ENCODE measurements at places on chromosomes 6 and 20.

- DNase-seq = no peak
Measured at GRCh38 chr20:2365666-2366065, 15.0 kb upstream of the TGM6 start.

- no peak for DNase-seq
Measured at GRCh38 chr20:361561-361960, 14.7 kb downstream of the NRSN2 start.

- no peak for DNase-seq
Measured at GRCh38 chr6:80382811-80383210, 276.3 kb downstream of the BCKDHB start.

DNA sequence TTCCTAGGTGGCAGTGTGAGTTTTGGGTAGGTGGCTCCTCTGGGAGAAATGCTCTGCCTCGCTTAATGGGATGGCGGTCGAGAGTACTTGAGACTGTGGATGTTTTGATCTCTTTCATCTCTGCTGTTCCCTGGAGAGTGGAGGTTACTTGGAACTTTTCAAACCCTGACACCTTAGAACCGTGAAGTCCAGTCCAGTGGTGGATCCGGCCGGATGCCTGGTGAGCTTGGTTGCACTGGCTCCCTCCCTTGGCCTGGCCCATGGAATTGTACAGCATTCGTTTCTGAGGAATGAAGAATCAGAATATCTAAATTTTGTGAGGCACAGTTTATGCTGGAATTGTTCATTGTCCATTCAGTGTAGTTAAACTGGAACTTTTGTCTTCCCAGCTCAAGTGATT is 51.0 kb downstream of the CSE1L start:
- DNase-seq = no peak

GRCh38 chr20:53048387-53048786 is 76.2 kb downstream of the TSHZ2 start:
- DNase-seq = no peak

DNA sequence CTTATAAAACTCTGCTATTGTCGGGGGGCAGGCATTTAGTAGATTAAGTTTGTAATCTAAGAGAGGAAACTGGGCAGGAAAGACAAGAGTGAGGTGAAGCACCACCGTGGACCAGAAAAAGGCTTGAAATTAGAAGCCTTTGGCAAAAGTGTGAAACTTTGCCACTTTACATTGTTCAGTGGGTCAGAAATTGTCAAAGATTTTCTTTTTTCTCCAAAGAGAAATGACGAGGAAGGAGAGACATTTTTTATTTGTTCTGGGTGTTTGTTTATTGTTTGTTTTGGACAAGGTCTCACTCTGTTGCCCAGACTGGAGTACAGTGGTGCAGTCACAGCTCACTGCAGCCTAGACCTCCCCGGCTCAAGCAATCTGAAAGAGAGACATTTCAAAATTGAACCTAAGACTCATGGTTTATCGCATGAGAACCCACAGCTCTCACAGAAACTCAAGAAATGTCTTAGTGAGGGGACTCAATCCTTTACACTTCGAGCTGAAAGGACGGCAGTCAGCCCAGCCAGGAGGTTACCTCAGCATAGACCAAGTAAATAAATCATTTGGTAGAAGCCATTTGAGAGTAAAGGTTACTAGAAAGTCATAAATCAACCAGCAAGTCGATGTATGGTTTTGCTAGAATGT is 262.8 kb upstream of the TAB2 start:
- DNase-seq = no peak

DNA sequence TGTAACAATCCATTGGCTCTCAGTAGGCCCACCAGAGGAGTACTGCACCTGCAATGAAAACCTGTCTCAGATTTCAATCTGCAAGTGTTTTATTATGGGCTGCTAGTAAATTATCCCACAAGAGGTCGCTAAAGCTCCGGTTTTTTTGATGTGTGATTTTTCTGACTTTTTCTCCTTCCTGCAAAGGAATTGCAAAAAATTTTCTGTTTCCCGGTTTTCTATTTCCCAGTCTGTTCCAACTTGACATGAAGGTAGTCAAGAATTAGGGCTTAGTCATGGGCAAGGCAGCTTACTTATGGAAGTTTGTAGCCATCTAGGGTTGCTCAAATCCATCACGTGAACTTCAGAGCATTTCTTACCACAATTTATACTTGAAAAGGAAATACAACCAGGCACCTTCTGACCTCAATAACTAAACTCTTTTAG is 38.5 kb upstream of the AHI1 start:
- peak; percentile 41 for DNase-seq

DNA sequence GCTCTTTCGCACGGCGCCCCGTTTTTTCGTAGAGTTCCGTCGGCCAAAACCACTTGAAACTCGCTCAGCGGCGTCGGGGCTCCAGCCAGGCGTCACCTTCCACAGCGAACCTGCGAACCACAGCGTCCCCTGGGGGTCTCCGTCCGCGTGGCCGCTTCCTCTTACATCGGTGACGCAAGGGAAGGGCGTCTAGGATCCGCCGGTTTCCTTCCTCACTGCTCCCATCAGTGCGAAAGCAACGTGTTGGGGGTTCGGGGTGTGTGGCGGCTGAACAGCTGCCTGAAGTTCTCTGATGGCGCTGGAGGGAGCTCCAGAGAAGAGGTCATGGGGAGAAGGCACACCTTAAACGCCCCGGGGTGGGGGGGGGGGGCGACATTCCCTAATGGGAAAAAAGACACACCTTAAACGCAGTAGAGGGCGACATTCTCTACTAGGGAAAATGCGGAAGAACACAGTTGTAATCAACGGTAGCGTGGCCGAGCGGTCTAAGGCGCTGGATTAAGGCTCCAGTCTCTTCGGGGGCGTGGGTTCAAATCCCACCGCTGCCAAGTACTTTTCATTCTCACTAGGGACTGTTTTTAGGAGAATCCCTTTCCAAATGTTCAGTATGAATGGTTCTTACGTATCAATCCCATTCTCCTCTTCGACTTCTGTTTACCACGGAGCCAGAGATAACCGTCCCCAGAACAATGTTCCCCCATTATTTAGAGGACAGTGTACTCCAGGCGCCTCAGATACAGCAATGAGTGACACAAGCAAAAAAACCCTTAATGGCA is 16.4 kb downstream of the ZNF311 start:
- DNase-seq = peak; percentile 12

GRCh38 chr20:11687546-11688292 is 230.0 kb upstream of the BTBD3 start:
- no peak for DNase-seq

DNA sequence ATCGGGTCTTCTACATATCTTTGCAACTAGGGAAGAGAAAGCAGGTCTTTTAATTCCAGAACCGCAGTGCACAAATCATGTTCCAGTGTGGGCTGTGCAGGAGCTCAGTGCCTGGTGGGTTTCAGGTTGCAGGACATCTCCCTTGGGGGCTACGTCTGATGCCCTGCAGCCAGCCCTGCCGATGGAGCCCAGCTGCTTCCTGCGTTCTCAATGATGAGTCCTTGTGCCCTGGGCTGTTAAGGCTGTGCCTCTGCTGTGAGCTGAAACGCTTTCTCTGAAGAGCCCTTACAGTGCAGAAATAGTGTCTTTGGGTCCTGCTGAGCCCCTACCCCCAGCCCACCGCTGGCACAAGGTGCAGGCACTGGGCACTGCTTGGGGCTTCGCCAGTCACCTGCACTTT is 192.9 kb downstream of the SYNDIG1 start:
- DNase-seq = no peak

GRCh38 chr20:49571553-49571835 is 3.6 kb upstream of the PTGIS start:
- DNase-seq = no peak

GRCh38 chr6:72616406-72617015 is 5.4 kb upstream of the KCNQ5 start:
- peak; percentile 31 for DNase-seq

DNA sequence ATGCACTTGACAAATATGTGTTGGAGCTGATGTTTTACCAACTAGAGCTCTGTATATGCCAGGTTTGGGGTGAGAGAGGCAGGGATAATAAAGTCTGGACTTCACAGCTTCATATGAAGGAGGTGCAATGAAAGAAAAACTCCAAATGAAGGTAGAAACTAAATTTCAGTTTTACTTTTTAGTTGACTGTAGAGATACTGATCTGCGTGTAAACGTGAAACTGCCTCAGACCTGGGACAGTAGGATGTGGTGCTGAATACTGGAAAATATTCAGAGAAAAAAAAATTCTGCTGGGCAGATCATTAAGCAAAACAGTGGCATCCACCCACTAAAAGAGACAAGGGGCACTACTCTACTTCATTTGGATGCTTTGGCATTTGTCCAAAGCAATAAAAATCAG is 94.5 kb downstream of the BACH2 start:
- DNase-seq = no peak

GRCh38 chr6:107116328-107116892 is 1.1 kb upstream of the BEND3 start:
- peak; percentile 72 for DNase-seq

DNA sequence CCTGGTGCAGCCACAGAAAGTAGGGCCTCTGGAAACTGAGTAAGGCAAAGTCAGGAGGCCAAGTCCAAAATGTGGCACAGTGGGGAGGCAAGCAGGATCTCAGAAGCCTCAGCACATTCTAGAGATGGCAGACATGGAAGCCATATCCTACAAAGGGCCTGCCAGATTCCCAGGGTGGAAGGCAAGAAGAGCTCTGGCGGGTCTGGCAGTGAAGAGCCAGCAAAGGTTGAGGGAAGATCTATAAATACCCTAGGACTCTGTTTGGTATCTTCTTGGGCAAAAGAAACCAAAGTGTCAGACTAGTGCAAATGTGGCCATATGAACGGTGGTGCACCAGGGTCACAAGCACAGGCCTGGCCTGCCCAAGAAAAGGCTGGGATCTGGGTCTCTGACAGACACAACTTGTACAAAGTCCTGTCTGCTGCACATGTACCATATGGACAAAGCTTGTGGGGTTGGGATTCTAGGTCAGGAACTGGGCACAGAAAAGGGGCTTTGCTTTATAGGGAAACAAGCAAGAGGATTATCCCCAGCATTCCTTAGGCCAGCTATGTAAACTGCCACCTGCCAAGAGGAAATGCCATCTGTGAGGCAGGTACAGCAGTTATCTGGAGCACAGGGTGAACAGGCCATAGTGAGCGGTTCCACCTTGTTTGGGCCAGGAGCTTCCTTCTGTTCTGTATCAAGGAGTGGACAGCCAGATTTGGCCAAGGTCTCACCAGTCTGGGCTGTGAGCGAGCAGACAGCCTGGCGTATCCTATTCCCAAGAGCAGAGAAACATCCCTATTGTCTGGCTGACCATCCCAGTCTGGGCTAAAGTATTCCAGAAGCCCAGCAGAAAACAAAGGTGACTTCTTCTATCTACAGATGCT is 36.3 kb upstream of the SLC4A11 start:
- DNase-seq = no peak

- no peak for DNase-seq
Measured at GRCh38 chr6:46930331-46930730, 8.6 kb upstream of the ADGRF5 start.

- DNase-seq = no peak
Measured at GRCh38 chr20:23164176-23164601, 78.1 kb upstream of the CD93 start.

GRCh38 chr6:62775427-62776022 is 435.7 kb upstream of the FKBP1C start:
- DNase-seq = peak; percentile 51

GRCh38 chr6:80276861-80277260 is 170.4 kb downstream of the BCKDHB start:
- no peak for DNase-seq

GRCh38 chr20:62952373-62952967 is at the start of gene SLC17A9:
Gene SLC17A9, plus strand, starts transcription at chr20:62952709. Its CDS starts 122 bp downstream, at chr20:62952831.
- no peak for DNase-seq

DNA sequence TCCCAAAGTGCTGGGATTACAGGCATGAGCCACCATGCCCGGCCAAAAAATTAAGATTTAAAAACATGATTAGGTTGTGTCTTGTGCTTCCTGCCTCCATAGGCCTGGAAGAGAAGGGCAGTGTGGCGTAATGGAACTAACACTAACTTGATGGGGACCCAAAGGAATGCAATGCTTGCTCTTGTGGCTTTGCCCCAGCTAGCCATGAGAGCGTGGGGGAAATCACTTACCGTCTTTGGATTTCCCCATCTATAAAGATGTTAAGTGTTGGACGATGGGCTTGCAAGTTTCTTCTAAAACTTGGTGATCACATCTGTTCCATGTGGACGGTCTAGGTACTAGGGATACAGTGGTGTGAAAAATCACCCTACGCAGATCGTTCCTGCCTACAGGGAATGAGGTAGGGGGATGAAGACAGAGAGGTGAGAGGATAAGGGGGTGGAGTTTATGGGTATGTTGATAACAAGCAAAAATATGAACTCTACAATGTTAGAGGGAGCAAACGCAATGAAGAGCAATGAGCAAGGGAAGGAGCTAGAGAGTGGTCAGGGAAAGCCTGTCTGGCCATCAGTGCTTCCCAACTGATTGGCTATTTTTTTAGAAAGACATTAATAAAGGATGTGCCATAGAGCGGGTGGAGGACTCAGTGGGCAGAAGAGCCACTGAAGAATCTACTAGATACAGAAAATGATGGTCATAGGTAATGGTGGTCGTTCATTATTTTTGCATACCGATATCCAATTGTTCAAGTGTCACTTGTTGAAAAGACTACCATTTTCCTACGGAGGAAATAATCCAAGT is 165.2 kb downstream of the BCAS1 start:
- no peak for DNase-seq

GRCh38 chr20:64188682-64189529 is 24.7 kb downstream of the MYT1 start:
- no peak for DNase-seq

- no peak for DNase-seq
Measured at GRCh38 chr6:157670466-157671186, 152.4 kb upstream of the SNX9 start.

GRCh38 chr6:41509580-41509979 is 36.6 kb upstream of the FOXP4 start:
- DNase-seq = no peak

DNA sequence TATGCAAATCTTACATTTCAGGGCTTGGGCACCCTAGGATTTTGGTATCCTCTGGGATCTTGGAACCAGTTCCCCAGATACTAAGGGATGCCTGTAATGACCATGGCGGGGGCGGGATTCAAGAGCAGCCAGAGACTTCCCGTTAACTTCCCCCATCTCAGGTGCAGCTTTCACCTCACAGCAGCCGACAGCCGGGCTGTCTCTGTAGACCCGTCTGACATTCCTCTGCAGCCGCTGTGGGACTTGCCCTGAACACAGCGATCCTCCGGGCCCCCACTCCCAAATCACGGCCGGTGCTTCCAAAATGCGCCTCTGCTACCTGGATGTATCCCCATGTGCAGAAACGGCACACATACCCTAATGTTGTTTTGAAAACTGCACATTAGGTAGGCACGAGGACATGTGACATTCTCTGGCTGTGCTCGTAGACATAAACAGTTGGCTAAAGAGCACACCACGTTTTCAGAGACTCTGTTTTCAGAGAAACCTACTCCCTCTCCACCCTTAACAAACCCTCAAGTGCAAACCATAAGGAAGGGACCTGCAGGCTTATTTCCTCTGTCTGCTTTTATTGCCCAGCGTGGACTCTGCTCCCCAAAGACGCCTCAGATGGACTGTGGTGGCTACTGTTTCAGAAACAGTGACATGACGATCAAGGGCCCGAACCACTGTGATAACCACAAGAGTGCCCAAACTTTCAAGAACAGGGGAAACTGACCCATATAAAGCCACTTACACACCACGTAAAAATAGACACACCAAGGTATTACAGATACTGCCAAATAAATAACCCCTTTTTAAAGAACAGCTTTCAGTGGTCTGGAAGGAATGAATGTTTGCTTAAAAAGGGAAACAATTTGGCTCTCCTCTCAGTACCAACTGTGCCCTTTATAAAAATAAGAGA is 72.9 kb upstream of the FOXC1 start:
- no peak for DNase-seq

Measured in NCI-H510A treated with DMSO at 0.1 percent for 48 hours (cell line).